Activated CD4-positive, alpha-beta T cell treated with anti-CD3 and anti-CD28 coated beads, Interleukin-2, amount 10 ng/mL, durations not matched to agents 7 days and 5 days (primary cell): ENCODE measurements at places on chromosomes 3 and 15.

DNA sequence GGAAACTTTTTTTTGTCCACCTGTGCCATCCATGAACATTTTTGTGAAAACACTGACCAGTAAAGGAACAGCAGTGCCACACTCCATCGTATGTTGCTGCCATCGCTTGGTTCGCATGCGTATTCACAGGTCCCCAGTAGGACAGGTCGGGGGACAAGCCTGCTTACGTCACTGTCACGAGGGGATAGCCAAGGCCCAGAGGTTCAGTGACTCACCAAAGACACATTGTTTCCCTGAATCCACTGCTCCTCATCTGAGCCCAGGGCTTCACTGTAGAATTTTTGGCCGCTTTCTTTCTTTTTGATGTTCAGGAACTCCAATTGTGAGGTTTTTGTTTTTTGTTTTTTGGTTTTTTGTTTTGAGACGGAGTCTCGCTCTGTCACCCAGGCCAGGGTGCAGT, 5.9 kb downstream of the ADPRH start:
- no peak for DNase-seq

DNA sequence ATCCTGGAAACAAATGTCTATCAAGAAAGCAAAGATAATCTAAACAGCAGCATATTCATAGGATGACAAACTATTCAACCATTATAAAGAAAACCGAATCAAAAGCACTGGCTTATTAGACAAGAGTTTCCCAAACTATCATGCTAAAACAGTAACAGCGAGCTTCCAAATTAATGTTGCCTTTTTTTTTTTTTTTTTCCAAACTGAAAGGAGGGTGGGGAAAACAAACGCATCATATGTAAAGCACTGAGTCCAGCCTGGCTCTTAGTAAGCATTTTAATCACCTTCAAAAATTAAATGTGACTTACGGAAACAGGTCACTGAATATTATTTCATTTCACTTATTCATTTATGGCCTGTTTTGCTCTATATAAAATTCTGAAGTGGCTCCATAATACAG, 2.3 kb downstream of the TJP1 start:
- no peak for DNase-seq

DNA sequence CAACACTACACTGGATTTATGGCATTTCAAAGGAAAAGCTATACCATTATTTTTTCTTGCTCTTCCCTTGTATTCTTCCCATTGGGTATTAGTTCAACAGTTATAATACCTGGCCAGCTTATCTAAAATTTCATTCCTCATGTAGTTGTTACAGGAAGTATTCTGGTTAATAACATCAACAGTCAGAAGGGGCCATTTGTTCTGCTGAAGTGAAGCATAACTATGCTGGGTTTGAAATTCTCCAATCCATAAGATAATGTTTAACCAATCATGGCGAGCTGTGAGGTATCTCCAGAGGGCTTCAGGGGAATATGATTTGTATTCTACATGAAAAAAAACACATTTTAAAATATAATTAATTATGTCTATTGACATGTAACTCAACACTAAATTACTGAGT, 43.4 kb downstream of the SPG11 start:
- no peak for DNase-seq

DNA sequence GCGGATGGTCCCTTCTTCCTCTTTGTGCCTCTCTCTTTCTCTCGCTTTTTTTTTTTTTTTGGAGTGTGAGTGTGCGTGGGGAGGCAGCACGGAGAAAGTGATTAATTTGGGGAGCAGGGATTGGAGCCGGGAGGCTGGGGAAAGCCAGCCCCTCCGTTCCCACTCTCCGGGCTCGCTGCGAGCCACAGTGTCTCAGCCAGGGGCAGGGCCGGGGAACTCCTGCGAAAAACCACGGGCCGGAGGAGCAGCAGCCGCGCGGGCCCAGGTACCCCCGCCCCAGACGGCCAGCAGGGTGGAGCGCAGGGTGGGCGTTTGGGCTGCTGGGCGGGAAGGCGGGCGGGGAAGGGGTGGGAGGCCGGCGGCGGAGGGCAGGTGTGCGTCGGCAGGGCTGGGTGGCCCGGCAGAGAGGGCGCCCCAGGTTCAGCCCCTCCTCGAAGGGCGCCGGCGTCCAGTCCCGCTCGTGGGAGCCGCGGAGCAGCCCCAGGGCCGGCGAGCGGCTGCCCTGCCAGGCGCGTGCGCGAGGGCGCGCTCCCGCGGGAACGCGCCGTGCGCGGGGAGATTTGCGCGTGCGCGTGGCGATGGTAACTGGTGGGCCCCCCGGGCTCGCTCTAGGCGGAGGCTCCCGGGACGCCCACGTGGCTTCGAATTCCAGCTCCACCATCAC, 1.4 kb downstream of the CHL1 start:
- DNase-seq: no peak

GRCh38 chr3:119626196-119626595, 28.5 kb downstream of the PLA1A start:
- DNase-seq: no peak

DNA sequence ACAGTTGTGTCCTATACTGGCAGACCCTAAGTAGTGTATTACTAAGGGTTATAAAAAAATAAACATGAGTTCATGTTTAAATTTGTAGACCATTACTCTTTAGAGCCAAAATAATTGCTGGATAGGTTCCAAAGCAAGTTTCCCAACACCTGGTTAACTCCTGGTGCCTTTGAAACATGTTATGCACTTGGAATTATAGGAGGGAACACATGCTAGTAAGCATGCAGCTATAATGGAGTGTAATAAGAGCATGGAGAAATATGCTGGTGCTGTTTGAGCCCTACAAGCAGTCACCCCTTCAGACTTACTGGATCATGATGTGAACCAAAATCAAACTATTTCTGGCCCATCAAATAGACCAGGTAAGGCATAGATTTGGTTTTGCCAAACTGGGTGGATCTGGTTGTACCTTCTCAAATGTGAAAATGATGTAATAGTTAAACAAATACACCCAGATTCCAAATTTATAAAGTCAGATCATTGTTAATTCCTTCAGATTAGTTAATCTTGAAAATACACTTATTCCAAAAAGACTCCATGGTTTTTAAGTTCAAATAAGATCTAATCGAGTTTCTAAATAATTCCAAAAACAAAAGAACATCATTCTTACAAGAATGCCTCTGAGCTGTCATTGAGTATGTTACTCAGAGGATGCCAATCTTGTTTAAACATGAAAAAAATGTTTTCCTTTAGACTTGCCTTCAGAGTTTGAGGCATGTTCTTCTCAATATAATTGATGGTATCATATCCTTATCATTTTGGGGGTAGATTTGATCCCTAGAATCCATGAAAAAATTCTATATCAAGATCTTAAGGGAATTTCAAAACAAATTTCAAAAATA, 69.3 kb downstream of the LRRC28 start:
- DNase-seq: no peak

GRCh38 chr3:109888026-109888425, 550.7 kb upstream of the DPPA4 start:
- DNase-seq: no peak

GRCh38 chr3:71419369-71419768, 164.2 kb downstream of the FOXP1 start:
- DNase-seq: no peak

DNA sequence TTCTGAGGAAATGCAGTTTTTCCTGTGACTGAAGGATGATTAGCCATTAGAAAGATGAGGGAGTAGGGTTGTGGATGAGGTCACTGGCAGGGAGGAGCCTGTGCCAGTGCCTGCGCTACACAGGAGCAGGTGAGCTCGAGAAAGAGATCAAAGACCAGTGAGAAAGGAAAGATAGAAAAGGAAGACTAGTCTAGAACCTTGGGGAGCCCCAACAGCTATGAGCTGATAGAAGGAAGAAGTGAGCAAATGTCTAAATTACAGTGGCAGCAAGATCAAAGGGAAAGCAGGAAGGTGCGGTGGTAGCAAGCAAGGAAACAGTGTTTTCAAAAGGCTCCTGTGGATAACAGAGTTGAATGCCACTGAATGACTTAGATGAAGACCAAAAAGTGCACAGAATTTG, 39.6 kb downstream of the LNP1 start:
- peak; percentile 12 for DNase-seq

GRCh38 chr15:81901319-81901718, 144.5 kb downstream of the MEX3B start:
- DNase-seq: no peak

GRCh38 chr15:84983294-84983693, 1.6 kb downstream of the PDE8A start:
- DNase-seq: no peak

GRCh38 chr3:99783011-99783573, 34.6 kb upstream of the CMSS1 start:
- DNase-seq: no peak

DNA sequence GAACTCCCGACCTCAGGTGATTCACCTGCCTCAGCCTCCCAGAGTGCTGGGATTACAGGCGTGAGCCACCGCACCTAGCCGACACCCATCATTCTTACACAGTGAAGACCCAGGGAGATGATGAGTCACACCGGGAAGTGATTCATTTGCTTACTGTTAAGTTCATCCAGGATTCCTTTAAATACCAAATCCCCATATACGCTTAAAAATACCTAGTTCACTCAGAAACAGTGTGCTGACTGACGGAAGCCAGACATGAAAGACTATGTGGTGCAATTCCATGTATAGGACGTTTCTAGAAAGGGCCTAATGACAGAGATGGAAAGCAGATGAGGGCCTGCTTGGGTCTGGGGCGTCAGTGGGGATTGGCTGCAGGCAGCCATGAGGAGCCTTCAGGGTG, 75.2 kb downstream of the APBA2 start:
- no peak for DNase-seq

- no peak for DNase-seq
These were observed 54.2 kb downstream of the DTWD1 start for GRCh38 chr15:49675041-49675440.
